Hippocampal formation (tissue), 2 donors: ENCODE measurements at places on chromosomes 12 and 14.

GRCh38 chr14:103489621-103490020, 33.0 kb downstream of the CKB start:
- DNase-seq, result no peak

- no peak for DNase-seq
Observed at GRCh38 chr12:131335456-131335855, 375.4 kb upstream of the SFSWAP start.

- DNase-seq, result no peak
Observed at GRCh38 chr14:30264161-30264560, 294.8 kb upstream of the G2E3 start.

DNA sequence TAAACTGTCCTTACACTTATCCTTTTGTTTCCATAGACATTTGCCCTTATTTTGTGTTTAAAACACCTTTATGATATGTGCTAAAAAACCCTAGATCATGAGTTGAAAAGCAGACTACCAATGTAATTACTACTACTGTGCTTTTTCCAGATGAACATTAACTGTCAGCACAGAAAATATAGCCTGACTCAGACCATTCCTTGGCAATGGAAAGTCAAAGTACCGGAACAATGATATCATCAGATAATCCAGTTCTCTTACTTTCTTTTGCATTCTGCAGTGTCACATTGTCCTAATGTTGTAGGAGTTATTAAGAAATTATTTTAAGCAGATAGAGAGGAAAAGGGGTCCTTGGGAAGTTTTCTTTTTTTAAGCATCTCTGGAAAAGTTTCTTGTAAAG, 1189.0 kb upstream of the FLRT2 start:
- DNase-seq, result no peak

GRCh38 chr14:94449930-94450329, 2.7 kb downstream of the SERPINA11 start:
- no peak for DNase-seq

GRCh38 chr14:95097385-95097784, 59.9 kb downstream of the DICER1 start:
- DNase-seq, result no peak

- no peak for DNase-seq
Observed at GRCh38 chr12:48873096-48873495, 7.4 kb upstream of the RND1 start.
